Activated CD4-positive, alpha-beta T cell treated with anti-CD3 and anti-CD28 coated beads for 24 hours (primary cell): ENCODE measurements at places on chromosomes 13 and 19.

GRCh38 chr19:37907735-37908455 lies 887 bp downstream of the SIPA1L3 start:
- no peak for DNase-seq

DNA sequence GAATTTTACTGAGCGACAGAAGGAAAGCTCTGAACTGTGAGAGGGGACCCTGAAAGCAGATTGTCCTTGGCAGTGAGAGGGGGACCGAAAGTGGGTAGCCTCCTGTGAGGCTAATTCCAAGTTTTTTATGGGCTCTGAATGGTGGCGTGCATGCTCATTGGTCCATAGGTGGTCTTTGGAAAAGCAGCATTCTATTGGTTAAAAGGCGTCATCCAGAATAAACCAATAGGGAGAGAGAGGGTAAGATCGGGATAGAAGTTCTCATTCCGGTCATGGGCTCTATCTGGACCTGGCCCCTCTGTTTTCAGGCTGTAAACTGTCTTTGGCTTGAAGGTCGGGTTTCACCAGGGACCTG lies 539.8 kb upstream of the PCDH9 start:
- DNase-seq: no peak

DNA sequence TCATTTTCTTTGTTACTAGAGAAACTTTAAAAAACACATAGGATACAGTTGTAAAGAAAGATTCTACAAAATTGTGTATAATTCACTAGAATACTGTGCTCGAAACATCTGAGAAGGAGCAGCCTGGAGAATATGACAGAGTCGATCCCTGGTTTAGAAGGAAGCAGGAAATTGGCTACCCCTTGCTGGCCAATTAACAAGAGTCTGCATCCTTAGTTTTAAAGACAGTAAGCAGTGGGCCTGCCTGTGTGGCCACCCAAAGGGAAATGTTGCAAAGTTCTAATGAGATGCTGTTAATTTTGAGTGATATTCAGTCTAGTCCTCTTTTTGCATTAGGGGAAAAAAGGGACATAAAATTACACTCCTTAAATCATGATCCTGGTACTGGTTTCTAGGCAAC lies 988.6 kb downstream of the PCDH17 start:
- no peak for DNase-seq

DNA sequence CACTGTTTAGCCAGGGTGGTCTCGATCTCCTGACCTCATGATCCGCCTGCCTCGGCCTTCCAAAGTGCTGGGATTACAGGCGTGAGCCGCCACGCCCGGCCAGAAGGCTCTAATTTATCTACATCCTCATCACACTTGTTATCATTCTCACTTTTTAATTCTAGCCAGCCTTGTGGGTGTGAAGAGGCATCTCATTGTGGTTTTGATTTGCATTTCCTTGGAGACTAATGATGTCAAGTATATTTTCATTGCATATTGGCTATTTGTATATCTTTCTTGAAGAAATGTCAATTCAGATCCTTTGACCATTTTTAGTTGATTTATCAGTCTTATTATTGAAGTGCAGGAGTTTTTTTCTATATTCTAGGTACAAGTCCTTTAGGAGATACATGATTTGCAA lies 27.7 kb upstream of the HIF3A start:
- DNase-seq: no peak

DNA sequence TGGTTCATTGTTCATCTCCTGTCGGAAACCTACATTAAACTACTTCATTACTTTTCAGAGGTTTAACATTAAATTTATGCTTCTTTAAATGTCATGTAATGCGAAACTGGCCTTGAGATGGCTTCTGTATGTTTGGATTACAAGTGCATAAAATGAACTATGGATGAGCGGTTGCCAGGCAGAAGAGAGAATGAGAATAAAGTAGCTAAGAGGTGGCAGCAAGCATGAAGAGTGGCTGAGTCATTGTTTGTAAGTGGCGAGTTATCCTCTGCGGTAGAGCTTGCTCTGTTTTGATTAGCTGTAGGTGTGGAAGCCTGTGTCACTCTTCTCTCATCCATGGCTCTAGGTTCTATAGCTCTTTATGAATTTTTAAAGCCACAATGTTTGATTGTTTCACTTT lies 1139.6 kb upstream of the PCDH9 start:
- DNase-seq: no peak

GRCh38 chr13:32409561-32410421 lies 18.1 kb downstream of the N4BP2L1 start:
- no peak for DNase-seq

DNA sequence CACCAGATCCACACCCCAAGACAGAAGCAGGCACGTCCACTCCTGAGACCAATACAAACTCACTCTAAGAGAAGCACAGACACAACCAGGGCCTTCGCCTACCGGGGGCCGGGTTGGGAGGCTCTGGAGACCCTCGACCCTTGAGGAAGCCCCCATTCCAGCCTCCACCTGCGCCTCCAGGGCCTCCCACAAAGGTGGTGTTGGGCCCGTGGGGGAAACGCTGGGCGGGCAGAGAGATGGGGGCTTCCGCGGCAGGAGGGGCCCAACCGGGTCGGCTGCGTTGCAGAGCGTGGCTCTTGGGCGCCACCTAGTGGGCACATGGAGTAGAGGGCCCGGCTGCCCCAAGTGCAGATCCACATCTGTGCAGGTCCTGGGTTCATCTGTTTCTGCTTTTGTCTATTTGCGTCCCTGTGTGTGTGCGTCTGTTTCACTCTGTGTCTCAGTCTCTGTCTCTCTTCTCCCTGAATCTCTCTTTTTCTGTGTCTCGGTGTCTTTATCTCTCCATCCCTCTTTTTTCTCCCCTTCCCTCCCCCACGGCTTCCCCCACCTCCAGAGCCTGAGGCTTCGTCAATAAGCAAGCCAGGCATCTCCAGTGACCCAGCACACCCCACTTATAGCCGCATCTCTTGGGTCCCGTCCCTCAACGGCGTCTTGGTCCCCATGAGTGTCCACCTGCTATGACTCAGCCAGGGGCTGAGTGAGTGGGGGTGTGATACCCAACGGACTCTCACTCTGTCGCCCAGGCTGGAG lies 10.5 kb upstream of the TINCR start:
- DNase-seq: peak; percentile 62

GRCh38 chr13:21837841-21838551 lies 167.1 kb downstream of the FGF9 start:
- DNase-seq: no peak

DNA sequence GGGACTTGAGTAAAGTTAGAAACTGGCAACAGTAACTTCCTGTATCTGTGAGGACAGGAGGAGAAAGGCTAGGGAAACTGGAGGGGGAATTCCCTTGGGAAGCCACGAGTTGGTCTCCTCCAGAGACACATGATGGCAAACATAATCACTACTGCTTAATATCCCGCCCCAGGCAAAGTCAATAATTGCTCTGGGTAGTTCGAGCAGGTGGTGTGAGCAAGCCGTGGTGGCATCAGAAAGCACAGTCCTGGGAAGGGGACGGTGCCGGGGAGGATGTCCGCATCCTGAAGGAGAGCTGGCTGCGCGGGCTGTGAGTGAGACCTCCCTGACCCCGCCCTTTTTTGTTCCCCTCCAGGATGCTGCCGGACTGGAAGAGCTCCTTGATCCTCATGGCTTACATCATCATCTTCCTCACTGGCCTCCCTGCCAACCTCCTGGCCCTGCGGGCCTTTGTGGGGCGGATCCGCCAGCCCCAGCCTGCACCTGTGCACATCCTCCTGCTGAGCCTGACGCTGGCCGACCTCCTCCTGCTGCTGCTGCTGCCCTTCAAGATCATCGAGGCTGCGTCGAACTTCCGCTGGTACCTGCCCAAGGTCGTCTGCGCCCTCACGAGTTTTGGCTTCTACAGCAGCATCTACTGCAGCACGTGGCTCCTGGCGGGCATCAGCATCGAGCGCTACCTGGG lies 1.4 kb downstream of the FFAR2 start:
- no peak for DNase-seq

- peak; percentile 55 for DNase-seq
Measured at GRCh38 chr19:18280247-18281081, 958 bp downstream of the JUND start.
